Ecto neural progenitor cell (in vitro differentiated cells): ENCODE measurements at places on chromosomes 1 and 21.

- peak; percentile 34 for DNase-seq
Observed at GRCh38 chr1:234924450-234925355, 203.9 kb downstream of the TOMM20 start.

DNA sequence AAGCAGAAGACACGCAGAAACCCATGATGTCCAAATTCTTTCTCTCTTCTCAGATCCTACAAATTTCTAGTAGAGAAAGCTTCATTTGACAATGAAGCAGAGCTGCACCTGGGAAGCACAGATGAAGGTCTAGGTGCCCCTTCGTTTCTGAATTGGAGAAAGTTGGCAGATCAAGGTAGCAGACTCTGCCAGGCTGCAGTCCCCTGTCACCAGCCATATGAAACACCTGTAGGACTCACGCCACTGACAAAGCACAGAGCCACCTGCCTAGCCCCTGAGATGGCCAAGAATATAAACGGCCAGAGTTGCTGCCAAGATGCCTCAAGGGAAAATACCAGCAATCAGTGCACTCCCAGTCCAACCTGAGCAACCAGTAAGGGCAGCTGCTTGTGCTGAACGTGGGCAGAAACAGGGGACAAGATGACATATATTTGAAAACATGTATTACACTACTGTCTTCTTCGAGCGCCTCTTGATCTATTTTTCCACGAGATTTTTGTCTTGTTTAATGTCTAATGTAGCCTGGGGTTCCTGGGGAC is 20.6 kb upstream of the PLEKHA6 start:
- DNase-seq: peak; percentile 34

DNA sequence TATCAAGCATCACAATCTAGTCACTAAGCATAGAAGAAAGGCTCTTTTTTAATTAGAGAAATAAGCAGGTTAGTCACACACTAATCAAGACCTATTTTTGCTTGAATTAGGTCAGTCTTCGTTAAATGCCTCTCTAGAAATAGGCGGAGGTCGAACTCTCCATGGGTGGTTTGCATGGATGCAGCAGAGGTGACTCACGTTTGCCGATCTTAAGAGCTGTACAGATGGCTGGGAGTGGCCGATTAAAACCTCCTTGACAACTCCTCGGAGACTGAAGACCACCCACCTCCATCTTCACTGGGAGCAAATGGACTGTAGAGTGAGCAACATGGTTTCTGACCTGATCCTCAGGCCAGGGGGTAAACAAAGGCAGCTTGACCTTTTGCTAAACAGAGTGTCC is 249.3 kb downstream of the ZNF648 start:
- no peak for DNase-seq

- DNase-seq: no peak
Observed at GRCh38 chr1:208455821-208456220, 211.6 kb upstream of the PLXNA2 start.

GRCh38 chr1:97091679-97092078 is 370.1 kb downstream of the PTBP2 start:
- DNase-seq: no peak

- DNase-seq: no peak
Observed at GRCh38 chr1:36934061-36934460, 100.3 kb downstream of the GRIK3 start.
